ENCODE measurements at places on chromosomes 5 and 9. TPM values are rescaled to one million over a fixed set of nuclear protein-coding genes. Genes with fewer than 3 reads are reported as not detected.

- no peak for DNase-seq
These were observed 272.7 kb upstream of the TRPC7 start for GRCh38 chr5:136638084-136638483.

DNA sequence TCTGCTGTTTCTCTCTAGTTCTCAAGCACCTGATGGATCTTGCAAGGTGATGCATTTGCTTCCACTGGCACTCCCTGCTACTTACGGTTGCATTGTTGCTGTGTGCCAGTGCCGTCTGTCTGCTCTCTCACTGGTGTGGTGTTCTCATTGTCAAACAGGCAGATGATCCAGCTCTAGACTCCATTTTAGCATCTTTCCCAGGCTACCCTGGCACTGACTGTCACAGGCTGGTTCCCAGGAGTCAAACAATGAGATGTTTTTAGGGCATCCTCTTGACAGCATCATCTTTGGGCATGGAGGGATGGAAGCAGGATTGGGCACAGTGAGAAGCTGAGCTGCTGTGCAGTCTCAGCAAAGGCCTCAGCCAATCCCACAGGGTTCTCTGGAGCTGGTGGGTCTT, 12.9 kb downstream of the MTRR start:
- no peak for DNase-seq

DNA sequence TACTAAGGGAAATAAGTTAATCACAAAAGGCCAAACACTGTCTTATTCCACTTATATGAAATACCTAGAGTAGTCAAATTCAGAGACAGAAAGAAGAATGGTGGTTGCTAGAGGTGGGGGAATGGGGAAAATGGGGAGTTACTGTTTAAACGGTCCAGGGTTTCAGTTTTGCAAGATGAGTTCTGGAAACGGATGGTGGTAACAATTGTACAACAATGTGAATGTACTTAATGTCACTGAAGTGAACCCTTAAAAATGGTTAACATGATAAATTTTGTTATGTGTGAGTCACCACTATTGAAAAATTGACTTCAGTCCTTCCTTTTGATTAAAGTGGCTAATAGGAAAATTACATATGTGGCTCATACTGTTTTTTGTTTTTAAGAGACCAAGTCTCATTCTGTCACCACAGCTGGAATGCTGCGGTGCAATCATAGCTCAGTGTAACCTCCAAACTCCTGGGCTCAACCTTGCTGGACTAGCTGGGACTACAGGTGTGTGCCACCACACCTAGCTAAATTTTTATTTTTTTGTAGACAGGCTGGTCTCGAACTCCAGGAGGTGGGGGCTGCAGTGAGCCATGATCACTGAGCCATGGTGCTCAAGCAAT, 8.7 kb downstream of the UBQLN1 start:
- DNase-seq = no peak

DNA sequence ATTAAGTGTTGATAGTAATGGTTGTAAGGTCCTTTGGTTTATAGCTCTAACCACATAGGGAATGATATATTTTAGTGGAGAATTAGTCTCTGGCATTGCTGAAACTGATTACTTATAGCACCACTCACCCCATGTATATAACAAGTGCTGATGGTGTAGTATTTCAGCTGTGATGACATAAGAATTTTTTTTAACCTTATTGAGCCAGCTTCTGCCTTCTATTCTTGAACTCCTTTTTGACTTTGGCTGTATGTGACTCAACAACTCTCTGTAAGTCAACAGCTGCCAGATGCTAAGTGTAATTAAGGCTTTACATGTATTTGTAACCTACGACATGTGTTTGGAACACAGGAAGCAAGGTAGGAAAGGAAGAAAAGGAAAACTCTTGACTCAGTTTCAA, 929.6 kb upstream of the WWC1 start:
- no peak for DNase-seq

DNA sequence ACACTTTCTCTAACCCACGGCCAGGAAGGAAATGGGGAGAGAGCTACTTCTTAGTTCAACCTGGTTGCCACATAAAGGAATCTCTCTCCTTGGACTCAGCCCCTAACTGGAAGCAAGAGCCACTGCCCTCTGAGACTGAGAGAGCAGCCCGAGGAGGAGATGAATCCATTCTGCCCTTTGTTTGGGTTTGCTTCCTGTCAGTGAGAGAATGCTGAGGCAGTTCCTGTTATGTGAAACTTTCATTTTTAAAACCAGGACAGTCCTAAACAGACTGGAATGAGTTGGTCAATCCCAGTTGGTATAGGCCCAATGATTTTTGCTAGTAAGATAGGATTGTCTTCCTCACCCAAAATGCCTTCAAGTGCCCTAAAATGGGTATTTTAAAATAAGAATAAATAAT, 205.1 kb downstream of the NTRK2 start:
- no peak for DNase-seq

GRCh38 chr5:42043400-42043799, 118.3 kb downstream of the FBXO4 start:
- no peak for DNase-seq

GRCh38 chr5:119411361-119412278, 40.7 kb upstream of the HSD17B4 start:
- DNase-seq = peak; percentile 75

- no peak for DNase-seq
These were observed 197.8 kb downstream of the PCSK1 start for GRCh38 chr5:96235008-96235910.

GRCh38 chr9:123562844-123563346, 206.9 kb downstream of the CRB2 start:
- no peak for DNase-seq

- DNase-seq = no peak
These were observed 38.2 kb upstream of the ARSB start for GRCh38 chr5:79023348-79023747.

SLC6A7 gene
- 0.08 TPM for polyA plus RNA-seq

FAM200C gene
- 15.5 TPM for polyA plus RNA-seq

NUTM2F gene
- not detected for polyA plus RNA-seq

INSYN2B gene
- polyA plus RNA-seq = 2.1 TPM

GLRA1 gene
- polyA plus RNA-seq = not detected

BTF3 gene
- polyA plus RNA-seq = 1,050 TPM

CDC20B gene
- 1.0 TPM for polyA plus RNA-seq

All from right renal pelvis (tissue), 4 donors.